ENCODE measurements at places on chromosomes 7 and 10.

GRCh38 chr10:116470768-116471415, 43.2 kb downstream of the PNLIPRP3 start:
- no peak for DNase-seq

DNA sequence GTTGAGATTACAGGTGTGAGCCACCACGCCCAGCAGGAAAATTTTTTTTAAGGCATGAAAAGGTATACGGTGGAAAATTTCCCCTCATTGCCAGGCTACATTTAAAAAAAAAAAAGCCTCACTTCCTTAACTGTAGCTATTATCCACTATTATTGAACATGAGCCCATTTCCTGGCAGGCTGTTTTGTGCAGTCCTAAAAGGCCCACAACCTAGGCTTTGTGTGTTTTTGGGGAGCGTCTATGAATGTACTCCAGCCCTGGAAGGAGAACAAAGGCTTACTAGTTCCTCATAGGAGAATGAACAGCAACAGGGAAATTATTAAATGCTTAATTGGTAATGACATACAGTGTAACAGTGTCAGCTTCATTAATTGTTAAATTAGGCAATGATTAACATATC, 111.0 kb downstream of the ABLIM1 start:
- no peak for DNase-seq

GRCh38 chr10:49055221-49055849, 60.0 kb downstream of the VSTM4 start:
- DNase-seq: no peak

DNA sequence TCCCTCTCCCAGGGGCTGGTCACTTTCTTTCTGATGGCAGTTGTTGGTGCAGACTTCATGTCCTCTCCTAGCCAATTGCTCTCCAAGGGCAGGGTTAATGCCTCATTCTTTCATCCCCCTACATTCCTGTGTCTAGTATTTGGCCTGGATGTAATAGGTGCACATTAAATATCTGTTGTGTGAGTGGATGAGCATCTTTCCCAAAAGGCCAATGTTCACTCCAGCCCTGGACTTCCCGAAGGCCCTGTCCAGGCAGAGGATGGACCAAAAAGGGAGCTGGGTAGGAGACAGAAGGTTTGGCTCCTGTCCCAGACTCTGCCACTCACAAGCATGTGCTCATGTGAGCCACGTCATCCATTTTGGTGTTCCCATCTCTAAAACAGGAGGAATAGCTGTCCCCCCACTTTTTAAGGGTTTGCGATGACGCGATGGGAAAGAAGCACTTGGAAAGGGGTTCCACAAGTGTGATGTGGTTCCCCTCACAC, 47.5 kb downstream of the RGS10 start:
- no peak for DNase-seq

DNA sequence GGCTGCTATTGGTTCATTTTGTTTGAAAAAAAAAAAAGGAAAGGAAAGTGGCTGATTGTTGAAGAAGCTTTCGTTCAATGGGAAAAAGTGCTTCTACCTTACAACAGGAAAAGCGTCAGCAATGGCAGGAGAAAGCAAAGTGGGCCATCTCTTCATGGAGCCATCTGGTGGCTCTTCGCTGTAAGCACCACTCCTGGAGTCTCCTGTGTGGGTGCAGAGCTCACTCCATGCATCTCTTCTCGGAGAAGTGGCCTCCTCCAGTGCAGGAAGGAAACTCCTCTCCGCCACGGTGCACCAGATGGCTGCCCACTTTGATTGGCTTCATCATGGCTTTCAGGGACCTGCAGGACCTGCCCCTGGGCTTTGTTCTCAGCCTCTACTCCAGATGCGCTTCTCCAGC, 250.9 kb downstream of the PTEN start:
- no peak for DNase-seq

DNA sequence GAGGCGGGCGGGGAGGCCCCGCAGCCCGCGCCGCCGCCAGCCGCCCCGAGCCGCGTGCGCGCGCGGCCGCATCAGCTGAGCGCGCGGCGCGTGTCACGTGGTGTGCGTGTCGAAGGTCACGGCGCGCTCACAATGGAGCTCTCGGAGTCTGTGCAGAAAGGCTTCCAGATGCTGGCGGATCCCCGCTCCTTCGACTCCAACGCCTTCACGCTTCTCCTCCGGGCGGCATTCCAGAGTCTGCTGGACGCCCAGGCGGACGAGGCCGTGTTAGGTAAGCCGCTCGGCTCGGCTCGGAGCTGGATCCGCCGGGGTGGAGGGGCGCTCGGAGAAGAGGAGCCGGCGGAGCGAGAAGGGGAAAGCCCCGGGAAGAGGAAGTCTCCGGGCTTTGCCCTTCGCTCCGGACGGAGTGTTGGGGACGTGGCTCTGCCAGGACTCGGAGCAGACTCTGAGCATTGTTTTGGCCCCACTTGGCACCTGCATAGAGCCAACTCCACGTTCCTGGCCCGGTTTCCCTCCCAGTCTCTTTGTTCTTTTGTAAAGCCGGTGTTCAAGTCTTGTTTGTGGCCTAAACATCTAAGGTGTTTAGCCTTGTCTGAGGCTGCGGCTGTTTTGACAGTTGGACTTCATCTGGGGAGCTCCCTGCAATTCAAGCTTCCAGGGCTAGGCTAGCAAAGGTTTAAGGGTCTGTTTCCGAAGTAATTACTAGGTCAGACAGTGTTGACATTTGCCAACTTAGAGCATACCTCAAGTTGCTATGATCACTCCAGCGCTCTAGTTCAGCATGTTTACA, at the start of gene COMMD3:
TSS of gene COMMD3 (plus strand) at position 103 of the 790 bp plus-strand sequence. CDS start at position 133, 30 bp downstream.
- peak; percentile 75 for DNase-seq

GRCh38 chr10:62062752-62063512, 161.4 kb downstream of the ARID5B start:
- no peak for DNase-seq

DNA sequence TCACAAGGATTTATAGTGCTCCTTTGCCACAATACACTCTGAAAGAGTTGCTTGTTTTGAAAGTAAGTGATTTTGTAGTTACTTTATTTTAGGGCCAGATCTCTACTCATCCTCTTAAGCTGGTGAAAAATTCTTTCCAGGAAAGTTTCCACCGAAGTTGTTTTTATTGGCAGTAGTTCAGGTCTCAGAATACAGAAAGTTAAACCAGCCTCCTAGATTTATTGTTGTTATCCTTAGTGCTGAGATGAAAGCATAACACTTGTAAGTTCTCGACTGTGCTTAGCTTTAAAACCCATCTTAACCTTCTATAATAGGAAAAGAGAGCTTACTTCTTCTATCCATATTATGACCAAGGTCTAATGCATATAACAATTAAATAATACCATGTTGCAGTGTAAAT, 5.5 kb downstream of the AP3M1 start:
- DNase-seq: no peak

- no peak for DNase-seq
These were observed 171.2 kb downstream of the DNAJB6 start for GRCh38 chr7:157507987-157508386.

DNA sequence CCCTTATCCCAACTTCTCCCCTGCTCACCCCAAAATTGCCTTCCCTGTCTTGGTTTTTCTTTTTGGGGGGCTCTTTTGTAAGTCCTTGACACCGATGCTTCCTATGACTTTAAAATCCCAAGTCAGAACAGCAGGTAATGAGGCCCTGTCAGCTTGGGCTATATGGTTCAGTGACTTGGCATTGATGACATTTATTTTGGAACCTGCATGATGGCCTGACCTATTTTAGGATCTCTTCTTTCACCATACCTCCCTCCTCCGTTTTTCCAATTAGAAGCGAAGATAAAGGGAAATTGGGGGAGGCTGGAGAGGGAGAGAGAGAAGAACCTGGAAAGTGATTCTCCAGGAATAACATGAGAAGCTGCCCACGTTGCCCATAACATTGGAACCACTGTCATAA, 424.9 kb upstream of the AUTS2 start:
- DNase-seq: no peak

DNA sequence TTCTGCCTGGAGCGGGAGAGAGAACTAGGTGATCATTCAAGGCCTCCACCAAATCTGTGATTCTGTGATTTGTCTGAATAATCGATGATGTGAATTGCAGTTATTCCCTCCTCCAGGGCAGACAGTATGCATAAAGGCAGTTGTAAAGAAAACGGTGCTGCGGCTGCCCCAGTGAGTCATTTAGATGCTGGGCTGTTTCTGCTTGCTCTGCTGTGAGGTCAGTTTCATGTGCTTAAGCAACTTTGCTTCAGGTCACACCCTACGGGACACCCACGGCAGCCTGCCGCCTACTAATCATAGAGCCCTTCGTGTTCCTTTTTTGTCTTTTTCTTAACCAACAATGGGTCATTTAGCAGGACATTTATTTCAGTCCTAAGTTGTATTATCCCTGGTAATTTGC, 158.1 kb upstream of the PITRM1 start:
- no peak for DNase-seq

- DNase-seq: no peak
These were observed 69.6 kb downstream of the CDH23 start for GRCh38 chr10:71466330-71466729.

DNA sequence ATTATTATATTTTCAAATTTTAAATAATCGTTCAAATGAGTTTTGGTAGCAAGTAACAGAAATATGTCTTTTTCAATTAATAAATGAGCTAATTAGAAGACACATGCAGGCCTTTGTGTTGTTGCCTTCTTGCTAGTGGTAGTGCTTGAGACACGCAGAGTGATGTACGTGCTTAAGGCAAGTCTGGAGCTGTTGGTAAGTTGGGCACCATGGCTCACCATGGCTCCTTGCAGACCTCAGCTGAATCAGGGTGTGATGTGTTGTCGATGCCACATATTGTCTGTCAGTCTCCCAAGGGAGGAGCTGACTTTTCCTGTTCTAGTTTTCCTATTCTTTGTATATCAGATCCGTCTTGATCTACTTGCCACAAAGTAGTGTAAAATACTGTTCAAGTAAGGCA, 8.3 kb downstream of the CDK14 start:
- DNase-seq: no peak

DNA sequence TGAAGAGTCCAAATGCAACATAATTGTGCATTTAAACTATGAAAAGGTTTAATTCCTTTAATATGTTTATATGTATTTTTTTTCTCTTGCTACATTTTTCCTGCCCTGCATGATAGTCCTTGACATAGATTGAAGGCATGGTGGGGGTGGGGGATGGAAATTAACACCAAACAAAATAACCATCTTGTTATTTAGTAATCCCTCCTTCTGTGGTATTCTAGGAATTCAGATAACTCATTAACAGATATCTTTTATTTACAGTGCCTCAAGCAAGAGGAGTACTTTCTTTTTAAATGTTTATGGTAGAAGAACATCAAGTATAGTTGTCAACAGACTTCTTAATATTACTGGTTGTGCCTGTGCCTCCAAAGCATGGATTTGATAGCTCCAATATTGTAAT, 337.6 kb upstream of the SEMA3A start:
- no peak for DNase-seq

DNA sequence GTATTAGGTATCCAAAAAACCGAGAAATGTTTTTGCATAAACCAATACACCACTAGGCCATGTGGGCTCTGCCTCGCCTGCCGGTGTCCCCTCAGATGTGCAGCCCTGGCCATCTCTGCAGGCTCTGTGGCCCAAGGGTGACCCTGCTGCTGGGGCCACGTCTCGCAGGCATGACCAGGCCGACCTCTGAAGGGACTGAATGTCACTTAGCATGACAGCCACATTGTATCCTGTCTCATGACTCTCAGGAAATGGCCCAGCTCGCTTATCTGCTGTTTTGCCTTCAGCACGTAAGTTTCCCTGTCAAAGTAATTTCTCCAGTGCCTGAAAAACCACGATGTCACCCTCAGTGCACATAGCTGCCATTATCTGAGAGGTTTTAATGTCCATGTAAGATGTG, 49.5 kb upstream of the ZNF32 start:
- DNase-seq: no peak

DNA sequence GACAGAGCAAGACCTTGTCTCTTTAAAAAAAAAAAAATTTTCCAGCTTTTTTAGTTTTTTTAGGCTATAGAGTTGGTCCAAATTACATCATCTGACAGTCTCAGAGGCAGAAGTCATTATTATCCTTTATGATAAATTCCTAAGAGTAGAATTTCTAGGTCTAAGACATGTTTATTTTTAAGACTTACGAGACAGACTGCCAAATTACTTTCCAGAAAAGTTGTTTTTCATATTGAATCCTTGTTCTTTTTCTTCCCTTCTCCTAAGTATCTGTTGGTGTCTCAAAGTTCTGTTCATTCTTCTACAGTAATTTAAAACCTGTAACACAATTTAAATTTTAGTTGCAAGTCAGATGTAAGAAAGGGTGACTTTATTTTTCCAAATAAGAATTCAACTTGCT, 421.4 kb downstream of the GALNT17 start:
- no peak for DNase-seq

DNA sequence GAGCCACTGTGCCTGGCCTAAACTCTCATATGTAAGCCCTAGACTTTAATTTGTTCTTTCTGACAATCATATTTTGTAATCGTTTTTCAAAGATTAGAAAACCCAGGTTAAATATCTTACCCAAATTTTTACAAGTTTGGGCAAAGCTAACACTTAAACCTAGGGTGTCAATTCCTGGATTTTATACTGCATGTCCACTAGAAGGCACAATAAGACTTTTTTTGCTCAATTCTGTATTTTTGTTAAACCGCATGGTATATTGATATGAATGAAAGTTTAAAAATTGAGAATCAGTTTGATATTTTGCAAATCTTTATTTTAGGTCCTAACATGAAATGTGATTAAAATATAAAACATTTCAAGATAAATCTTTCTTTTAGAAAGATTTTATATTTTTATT, 29.3 kb downstream of the DYNC2I1 start:
- DNase-seq: no peak

GRCh38 chr10:28305553-28305952, 2.7 kb upstream of the MPP7 start:
- DNase-seq: no peak

- DNase-seq: no peak
These were observed 140.3 kb upstream of the EFCAB10 start for GRCh38 chr7:105721571-105722104.

DNA sequence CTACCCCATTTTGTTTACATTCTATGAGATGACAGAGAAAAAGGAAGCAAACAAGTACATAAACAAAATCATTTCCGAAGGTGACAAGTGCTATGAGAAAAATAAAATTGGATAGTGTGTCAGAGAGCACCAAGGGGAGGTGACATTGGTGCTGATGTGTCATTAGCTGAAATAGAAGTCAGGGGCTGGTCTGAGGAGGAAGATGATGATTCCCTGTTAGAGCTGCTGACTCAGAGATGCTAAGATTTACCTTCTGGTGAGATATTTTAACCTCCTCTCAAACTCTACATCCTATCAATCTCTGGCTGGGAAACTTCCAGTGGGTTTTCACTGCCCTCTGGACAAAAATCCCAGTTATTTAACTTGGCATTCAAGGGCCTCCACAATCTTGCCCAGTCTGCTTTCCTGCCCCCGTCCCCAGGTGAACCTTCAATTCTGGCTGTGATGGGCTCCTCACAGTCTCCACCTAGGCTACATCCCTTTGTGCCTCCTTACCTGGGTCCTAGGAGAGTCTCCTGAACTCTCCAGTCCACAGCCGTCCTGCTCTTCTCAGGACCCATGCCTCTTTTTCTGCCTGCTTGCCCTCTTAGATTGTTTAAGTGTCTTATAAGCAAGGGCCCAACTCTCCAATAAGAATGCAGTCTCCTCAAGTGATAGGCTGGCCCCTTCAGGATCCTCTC, 26.6 kb downstream of the DUSP5 start:
- no peak for DNase-seq

- no peak for DNase-seq
These were observed 90.0 kb downstream of the ST7 start for GRCh38 chr7:117043108-117043825.

GRCh38 chr7:55558962-55559920, 13.1 kb downstream of the VOPP1 start:
- no peak for DNase-seq

- DNase-seq: no peak
These were observed 148.6 kb upstream of the YAE1 start for GRCh38 chr7:39417642-39418041.

- no peak for DNase-seq
These were observed 18.4 kb upstream of the LOXL4 start for GRCh38 chr10:98286419-98286818.
